ENCODE measurements at places on chromosomes 16 and 17.

- no peak for DNase-seq
These were observed 3.4 kb downstream of the TBC1D24 start for GRCh38 chr16:2478279-2478678.

- no peak for DNase-seq
These were observed 47.1 kb downstream of the CMIP start for GRCh38 chr16:81491541-81492188.

DNA sequence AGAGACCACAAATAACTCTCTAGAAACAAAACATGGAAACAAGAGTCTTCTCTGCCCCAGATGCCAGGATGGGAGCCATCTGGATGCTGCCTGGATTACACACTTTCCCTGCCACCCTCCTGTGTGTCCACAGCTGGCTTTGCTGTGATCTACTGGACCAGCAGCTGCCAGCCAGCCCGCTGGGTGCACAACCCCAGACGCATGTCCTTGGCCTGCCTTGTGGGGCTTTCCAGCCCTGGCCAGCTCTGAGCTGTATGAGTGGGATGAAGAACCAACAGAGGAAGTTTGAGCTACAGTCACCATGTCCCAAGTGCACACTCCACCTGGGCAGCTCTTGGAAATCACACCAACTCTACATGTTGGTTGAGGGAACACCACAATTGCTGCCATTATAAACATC lies 57.0 kb upstream of the TNRC6C start:
- no peak for DNase-seq

DNA sequence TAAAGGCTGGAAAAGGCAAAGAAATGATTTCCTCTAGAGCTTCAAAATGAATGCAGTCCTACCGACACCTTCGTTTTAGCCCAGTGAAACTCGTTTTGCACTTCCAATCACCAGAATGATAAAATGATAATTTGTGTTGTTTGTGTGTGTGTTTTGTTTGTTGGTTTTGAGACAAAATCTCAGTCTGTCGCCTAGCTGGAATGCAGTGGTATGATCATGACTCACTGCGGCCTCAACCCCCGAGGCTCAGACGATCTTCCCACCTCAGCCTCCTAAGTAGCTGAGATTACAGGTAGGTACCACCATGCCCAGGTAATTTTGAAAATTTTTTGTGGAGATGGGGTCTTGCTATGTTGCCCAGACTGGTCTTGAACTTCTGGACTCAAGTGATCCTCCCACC lies 3.4 kb upstream of the EVPLL start:
- no peak for DNase-seq

GRCh38 chr16:85396879-85397871 lies 215.9 kb upstream of the GSE1 start:
- no peak for DNase-seq

GRCh38 chr17:43820759-43821158 lies 12.2 kb downstream of the MPP3 start:
- no peak for DNase-seq

GRCh38 chr16:66832661-66833305 lies 2.0 kb upstream of the NAE1 start:
- DNase-seq, result no peak

DNA sequence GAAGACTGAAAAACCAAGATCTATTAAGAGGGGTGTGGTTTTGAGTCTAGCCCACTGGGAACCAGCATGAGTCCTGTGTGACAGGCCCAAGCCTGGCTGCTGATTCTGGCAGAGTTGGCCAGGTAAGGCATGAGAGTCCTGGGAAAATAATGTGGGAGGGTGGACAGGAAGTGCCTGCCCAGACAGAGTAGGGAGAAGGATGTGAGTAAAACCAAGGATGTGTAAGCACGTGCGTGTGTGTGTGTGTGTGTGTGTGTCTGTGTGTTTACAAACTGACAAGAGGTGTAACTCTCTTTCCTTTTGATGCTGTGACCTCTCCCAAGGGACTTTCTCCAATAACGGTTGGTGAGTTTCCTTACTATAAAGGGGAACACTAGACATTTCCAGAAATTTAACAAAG lies 15.6 kb upstream of the TEX2 start:
- DNase-seq, result no peak

- DNase-seq, result no peak
These were observed 153.2 kb upstream of the CHMP6 start for GRCh38 chr17:80838311-80839025.

- no peak for DNase-seq
These were observed 13.9 kb downstream of the NXPH3 start for GRCh38 chr17:49589577-49589927.

DNA sequence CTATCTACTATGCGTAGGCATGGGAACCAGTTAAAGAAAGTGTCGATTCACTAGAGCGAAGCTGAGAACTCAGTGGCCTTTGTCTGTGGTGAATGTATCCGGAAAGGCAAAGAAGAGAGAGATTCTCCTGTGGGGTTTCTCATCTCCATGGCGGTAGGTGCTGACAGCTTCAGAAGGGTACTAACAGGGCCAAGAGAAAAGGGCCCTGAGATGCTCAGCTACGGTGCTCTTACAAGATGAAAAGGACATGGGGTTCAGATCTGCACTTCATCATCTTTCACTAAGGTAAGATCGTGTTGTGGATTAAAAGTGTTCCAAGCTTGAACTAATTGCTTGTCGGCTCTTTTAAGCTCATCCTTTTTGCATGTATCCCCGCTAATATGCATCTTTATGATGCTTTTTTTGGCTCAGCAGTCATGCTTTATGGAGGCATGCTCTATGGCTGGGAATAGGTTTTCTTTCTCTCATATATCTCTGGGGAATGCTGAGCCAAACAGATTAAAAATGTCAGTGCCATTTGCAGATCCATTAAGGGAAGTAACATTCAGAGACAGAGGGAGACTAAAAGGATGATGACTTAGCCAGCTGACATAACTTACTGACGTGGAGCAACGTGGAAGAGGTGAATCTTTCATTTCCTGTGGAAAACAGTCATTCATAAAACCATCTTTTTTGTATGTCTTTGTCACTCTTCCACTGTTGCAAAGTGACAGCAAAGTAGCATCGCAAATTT lies 29.9 kb downstream of the KCNJ16 start:
- DNase-seq, result no peak

GRCh38 chr17:59413014-59413766 lies 81.7 kb downstream of the YPEL2 start:
- DNase-seq, result no peak

- no peak for DNase-seq
These were observed 723.1 kb downstream of the CDH11 start for GRCh38 chr16:64398793-64399192.

DNA sequence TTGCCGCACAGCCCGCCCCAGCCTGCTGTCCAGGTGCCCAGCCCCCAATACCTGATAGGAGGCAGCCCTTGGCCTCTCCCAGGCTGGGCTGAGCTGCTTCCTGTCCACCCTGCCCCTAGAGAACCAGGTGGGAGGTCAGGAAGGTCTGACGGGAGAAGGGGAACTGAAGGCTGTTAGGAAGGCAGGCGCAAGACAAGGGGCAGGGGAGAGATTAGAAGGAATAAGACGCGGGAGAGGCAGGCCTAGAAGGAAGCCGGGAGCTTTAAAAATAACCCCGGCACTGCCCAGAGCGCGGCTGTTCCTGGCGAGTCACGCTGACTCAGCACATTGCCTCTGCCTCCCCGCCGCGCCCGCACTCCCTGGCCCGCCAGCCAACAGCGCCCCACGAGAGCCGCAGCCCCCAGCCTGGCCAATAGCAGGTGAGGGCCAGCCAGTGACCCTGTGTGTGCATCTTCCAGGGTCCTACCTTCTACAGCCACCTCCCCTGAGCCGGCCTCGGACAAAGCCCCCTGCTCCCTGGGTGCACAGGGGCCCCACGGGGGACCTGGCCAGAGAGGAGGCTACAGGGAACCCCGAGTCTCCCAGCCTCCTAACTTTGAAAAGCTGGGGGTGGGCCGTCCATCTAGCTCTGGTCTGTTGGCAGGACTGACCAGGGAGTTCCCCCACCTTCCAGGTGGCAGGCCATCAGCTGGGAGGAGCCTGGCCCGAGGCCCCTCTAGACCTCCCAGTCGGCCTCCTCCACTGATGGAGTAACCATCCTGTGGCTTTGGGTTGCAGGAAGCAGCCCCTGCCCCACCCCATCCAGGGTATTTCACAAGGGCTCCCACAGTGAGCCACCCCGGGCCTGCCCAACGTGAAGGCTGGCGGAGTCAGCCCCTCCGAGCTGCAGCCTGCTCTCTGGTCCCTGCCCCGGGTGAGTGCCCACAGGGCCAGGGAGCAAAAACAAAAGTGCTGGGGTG lies 4.0 kb downstream of the MAFG start:
- DNase-seq, result peak; percentile 87

- no peak for DNase-seq
These were observed 52.0 kb upstream of the SDK2 start for GRCh38 chr17:73696251-73696650.

- no peak for DNase-seq
These were observed 29.6 kb downstream of the HS3ST3B1 start for GRCh38 chr17:14330492-14330962.

DNA sequence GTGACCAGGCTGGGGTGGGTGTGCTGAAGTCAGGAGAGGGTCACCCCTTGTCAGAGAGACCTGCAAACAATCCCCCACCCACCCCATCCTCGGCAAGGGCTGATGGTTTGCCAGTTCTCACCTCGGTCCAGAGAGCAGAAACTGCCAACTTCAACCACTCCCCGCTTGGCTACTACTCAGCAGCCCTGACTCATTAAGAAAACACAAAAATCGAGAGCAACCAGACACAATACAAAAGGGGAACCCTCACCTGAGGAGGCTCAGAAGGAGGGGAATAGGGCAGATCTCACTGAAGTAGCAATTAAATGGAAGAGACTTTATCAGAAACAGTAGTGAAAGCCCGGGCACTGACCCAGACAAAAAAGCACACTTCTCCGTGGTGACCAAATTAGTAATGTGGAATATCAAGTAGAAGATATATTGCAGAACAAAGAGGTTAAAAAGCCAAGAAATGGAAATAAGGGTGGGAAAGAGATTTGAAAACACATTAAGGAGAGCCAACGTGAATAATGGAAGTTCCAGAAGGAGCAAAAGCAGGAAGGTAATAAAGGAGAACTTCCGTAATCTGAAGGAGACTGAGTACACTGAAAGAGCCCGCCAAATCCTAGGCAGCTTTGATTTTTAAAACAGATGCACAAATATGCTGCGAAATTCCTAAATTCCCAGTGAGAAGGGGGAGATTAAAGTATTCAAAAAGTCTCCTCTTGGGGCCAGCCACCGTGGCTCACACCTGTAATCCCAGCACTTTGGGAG lies 23.6 kb downstream of the CENPV start:
- no peak for DNase-seq

GRCh38 chr17:41101586-41102259 lies at the start of gene KRTAP4-16:
TSS of gene KRTAP4-16 (minus strand) at chr17:41102209. CDS start at chr17:41102209, 0 bp downstream.
- DNase-seq, result no peak

DNA sequence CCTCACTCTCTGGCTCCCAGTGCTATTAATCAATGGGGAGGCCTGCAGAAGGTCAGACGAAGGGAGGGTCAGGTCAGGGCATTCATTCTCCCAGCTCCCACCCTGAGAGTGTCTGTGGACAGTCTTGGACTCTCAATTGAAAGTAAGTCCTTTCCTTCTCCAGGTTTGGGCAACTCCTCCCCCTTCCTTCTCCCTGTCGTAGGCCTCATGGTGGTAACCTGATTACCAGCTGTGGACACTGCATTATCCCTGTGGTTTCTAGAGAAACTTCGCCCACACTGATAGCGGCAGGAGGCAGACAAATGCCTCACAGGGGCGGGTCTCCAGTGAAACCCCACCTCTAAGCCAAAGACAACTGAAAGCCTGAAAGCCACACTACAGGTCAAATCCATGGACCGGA lies 57.7 kb upstream of the SLC25A19 start:
- DNase-seq, result peak; percentile 50

GRCh38 chr17:3890082-3890877 lies 2.6 kb downstream of the CAMKK1 start:
- no peak for DNase-seq

DNA sequence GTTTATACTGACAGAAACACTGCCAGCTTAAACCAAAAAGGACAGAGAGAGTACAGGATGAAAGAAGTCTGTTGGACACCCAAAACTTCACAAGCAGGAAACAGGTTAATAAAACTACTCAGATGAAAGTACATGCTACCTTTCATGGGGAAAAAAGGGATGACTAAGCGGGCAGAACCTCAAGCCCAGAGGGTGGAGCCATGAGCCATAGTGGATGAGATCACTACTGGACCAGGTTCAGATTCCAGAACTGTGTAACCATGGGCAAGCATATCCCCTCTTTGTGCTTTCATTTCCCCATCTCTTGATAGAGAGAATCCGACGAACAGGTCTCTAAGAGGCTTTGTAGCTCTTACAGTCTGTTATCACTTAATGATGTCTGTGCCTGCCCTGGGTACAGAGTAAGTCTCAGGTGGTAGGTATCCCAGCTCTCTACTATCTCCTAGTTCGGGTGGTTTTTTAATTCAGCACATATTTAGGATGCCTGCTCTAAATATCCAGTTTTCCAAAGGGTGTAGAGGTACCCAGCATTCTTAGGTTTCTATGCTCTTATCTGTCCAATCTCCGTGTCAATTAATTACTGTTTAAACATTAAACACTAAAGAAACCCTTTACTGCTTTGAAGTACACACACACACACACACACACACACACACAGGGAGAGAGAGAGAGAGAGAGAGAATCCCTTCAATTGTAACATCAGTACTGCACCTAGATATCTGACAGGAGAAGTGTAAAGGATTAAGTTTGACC lies 206.7 kb downstream of the ZNF423 start:
- DNase-seq, result no peak

GRCh38 chr17:76843703-76844484 lies 24.3 kb upstream of the MGAT5B start:
- no peak for DNase-seq

GRCh38 chr17:61783556-61784304 lies 79.6 kb downstream of the BRIP1 start:
- no peak for DNase-seq

GRCh38 chr17:8155996-8156245 lies 3.7 kb upstream of the PER1 start:
- no peak for DNase-seq

GRCh38 chr17:17440010-17440843 lies 36.6 kb upstream of the MED9 start:
- DNase-seq, result peak; percentile 8

DNA sequence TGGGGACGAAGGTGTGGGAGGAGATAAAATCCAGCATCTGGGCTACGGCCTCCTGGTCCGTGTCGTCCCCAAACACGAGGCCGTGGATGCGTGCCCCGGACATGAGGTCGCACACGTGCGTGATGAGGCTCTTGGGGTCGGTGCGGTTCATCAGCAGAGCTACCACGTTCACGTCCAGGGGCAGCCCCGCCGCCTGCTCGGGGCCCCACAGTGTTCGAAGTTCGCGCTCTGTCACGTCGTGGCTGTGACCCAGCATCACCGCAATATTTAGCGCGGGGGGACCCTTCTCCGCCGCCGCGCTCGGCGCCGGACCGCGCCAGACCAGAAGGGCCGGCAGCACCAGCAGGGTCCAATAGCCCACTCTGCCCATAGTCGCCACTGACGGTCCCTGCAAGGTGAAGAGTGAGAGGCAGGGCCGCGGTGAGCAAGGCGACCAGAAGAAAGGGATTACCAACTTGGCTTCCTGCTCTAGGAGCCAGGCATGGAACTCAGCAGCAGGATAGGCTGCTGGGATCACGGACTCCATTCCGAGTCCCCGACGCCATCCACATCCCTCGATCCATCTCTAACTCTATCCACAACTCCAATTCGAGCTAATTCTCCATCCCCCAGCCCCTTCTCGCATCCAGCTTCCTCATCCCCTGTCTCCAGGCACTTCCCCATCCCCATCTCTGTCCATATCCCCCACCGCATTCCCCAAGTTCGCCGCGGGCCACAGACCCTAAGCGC lies 2.0 kb downstream of the GRIN2A start:
- no peak for DNase-seq

GRCh38 chr17:2055292-2056205 lies 646 bp downstream of the HIC1 start:
- no peak for DNase-seq

All from GF-D8 (cell line).